ENCODE measurements at places on chromosomes 13 and 19.

- DNase-seq: no peak
Measured at GRCh38 chr19:38922482-38922881, 8.1 kb downstream of the SARS2 start.

DNA sequence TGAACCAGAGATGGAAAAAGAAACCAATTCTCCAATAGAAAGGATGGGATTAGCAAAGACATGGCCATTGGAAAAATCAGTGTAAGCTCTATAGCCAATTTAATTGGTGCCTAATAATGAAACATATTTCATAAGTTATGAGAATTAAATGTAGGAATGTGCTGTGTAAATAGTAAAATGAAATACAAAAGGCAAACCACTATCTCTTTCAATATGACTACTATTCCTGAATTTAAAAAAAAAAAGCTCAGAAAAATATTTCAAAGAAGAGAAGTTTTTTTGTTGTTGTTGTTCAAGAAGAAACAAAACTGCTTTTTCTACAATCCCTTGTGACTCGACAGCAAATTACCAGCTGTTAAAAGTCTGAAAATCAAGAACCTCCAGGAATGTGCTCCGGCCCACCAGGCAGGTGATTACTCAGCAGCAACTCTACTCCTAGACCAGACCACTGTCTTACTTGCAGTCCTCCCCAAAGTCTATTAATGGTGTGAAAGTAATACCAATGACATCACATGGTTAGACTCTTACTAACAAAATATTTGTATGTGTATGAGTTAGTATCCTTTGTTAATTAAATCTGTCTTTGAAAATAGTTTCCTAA lies 362.4 kb downstream of the KCTD12 start:
- no peak for DNase-seq

DNA sequence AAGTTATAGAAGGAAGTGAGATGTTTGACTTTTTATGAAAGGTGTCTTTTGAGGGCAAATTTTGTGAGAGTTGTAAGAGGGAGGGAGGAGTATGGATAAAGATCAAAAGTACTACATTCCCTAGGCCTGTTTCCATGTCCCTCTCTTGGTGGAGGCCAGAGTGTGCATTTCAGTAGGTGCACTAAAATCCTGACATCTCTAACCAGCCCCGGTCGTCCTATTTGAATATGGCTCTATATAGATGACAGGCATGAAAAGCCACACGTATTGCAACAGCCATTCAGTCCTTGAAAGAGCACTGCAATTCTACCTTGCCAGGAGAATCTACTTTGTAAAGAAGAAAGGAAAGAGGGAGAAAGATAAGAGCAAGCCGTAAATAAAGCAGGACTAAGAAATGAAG lies 510.1 kb downstream of the IRS2 start:
- no peak for DNase-seq

DNA sequence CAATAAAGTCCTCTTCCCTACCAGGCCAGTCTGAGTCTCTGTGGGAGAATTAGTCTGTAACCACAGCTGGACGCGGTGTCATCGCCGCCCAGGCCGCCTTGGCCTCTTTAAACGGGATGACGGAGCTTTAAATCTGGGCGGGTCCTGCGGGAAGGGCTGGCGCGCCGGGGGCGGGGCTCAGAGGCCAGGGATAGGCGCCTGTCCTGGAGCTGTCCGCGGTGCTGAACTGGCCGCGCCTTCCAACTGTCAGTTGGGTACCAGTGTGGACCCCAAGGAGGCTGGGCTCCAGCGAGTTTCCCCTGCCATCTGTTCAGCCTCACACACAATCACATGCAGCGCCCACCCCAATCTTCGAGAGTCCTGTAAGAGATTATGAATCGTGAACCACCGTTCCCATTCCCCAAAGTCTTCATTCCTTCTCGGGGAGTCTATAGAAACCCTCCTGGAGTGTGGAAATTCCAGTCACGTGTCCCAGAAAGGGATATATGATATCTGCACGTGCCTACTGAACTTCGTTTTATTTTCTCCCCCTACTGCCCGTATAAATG lies 11.5 kb downstream of the APLP1 start:
- no peak for DNase-seq

DNA sequence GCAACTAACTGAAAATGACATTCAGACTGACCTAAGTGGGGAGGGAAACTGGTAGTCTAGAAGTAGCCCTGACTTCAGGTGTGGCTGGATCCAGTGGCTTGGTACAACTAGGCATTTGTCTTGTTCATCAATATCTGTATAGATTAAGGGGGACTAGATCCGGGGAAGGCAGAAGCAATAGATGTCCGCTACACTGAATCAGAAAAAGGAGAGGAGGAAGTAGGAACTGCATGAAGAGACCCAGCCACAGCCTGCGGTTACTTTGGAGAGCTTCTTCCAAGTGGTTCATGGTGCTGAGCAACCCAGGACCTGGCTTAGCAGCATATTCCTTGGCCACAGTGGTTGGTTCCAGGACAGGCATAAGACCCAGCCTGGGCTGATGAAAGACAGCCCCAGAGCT lies 9.9 kb upstream of the PRODH2 start:
- peak; percentile 32 for DNase-seq

GRCh38 chr19:15210323-15210781 lies 9.6 kb upstream of the NOTCH3 start:
- DNase-seq: peak; percentile 52

DNA sequence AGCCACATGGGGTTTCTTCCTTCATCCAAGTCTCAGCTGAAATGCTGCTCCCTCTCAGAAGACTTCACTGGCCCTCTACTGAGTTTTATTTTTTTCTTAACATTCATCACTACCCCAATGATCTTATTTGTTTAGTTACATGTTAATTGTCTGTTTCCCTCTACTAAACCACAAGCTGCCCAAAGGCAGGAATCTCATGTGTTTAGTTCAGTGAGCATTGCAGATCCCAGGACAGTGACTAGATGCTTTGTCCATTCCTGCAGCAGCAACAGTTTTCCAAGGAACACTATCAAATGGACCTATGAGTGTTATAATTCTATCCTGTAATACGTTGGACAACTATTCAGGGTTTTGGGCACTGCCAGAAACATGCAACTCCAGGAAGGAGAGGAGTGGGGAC lies 93.1 kb downstream of the RNASEH2B start:
- no peak for DNase-seq
